ENCODE measurements at places on chromosomes 6 and 20. TPM values are rescaled to one million over a fixed set of nuclear protein-coding genes. Genes with fewer than 3 reads are reported as not detected.

PNPLA1 gene
- not detected for total RNA-seq

ACTR5 gene
- total RNA-seq, result 7.3 TPM

PSORS1C2 gene
- total RNA-seq, result not detected

ADIG gene
- total RNA-seq, result not detected

PROKR2 gene
- total RNA-seq, result not detected

PHACTR3 gene
- total RNA-seq, result not detected

DNA sequence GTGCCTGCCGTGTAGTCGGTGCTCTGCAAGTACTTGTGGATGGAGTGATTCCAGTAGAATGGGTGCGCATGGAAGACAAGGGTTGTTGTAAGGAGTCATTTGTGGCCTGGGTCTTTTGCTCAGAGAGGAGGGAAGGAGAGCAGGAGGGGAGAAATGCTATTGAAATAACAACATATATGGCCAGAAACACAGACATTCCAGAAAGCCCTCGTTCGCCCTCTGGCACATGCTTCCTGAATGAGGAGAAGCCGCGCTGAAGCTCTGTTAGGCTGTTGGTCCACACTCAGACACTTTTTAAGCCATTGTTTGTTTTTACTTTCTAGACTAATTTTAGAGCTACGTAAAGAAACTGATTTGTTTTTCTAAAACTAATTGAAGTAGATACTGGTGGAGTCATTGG, 107.4 kb downstream of the RPP40 start:
- H3K27ac ChIP-seq, result no peak overlapping the region
- no peak overlapping the region for H3K4me3 ChIP-seq
- peaks cover 3% of the 10 kb centered on the region for H3K4me1 ChIP-seq
- no peak for DNase-seq
- peaks cover 55% of the 10 kb centered on the region for H3K36me3 ChIP-seq

DNA sequence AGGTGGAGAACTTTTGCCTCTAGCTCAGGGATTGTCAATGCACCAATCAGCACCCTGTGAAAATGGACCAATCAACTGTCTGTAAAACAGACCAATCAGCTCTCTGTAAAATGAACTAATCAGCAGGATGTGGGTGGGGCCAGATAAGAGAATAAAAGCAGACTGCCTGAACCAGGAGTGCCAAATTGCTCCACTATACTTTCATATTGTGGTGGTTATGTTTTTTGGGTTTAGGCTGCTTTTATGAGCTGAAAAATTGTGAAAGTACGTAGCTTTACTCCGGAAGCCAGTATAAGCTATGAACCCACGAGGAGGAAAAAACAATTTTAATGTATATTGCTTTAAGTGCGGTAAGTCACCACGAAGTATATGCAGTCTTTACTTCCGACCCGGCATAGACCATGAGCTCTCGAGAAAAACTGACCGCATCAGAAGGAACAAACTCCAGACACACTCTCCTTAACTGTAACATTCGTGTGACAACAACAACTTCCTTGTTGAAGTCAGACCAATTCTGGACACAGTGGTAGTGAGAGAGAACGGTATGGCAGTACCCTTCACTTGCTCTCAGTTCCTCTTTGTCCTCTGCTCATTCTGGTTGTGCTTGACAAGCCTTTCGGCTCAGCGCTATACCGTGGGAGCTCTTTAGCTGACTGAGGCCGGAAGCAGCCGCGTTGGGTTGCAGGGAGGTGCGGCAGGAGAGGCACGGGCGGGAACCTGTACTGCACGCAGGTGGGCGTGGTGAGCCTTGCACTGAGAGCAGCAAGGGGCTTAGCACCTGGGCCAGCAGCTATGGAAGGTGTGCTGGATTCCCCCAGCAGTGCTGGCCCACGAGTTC, 81.9 kb upstream of the E2F3 start:
- peaks cover 14% of the 10 kb centered on the region for H3K4me1 ChIP-seq
- peak overlapping the region; percentile 81 for H3K4me3 ChIP-seq
- H3K27me3 ChIP-seq, result no peaks in the 10 kb centered on the region
- peak overlapping the region; percentile 96 for H3K27ac ChIP-seq

DNA sequence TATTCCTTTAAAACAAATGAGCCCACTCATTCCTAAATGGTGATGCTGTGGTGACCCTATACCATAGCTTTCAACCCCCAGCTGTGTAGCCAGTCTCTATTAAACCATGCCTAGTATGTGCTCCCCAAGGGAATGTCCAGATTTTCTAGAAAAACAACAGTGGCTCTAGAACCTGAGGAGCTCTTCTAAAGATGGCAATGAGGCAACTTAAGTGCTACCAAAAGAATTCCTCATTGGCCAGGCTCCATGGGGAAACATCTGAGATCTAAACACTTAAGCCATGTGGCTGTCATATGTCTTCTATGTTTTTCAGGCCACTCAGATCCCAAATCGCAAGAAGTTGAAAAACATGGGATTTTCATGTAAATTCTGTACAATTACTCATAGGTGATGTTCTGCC, 191.0 kb downstream of the TPBG start:
- no peaks in the 10 kb centered on the region for H3K27me3 ChIP-seq
- H3K4me1 ChIP-seq, result no peaks in the 10 kb centered on the region
- H3K4me3 ChIP-seq, result no peak overlapping the region
- DNase-seq, result no peak
- no peaks in the 10 kb centered on the region for H3K36me3 ChIP-seq

DNA sequence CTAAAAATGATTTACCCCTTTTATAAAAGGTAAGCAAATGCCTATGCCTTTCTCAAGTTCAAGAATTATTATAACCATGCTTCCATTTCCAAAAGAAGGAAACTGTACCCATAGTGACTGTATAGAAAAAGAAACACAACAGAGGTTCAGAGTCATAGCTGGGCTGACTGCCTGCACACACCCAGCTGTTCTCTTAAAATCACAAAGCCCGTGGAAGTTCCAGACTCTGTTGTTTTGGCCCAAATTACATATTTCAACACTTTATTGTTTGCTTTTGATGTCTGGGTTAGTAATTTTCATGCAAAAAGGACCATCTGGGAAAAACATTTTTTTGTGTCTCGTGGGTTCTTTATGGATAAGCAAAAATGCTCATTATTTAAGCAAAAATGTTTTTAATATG, 99.2 kb downstream of the LCA5 start:
- no peak for DNase-seq
- H3K27me3 ChIP-seq, result peaks cover 6% of the 10 kb centered on the region
- H3K4me1 ChIP-seq, result no peaks in the 10 kb centered on the region
- no peak overlapping the region for H3K4me3 ChIP-seq

GRCh38 chr20:38065764-38066375, 32.3 kb downstream of the RPRD1B start:
- no peak overlapping the region for H3K27ac ChIP-seq
- H3K36me3 ChIP-seq, result peaks cover 38% of the 10 kb centered on the region
- no peak for DNase-seq
- H3K4me3 ChIP-seq, result no peak overlapping the region
- no peaks in the 10 kb centered on the region for H3K4me1 ChIP-seq
- no peaks in the 10 kb centered on the region for H3K27me3 ChIP-seq

DNA sequence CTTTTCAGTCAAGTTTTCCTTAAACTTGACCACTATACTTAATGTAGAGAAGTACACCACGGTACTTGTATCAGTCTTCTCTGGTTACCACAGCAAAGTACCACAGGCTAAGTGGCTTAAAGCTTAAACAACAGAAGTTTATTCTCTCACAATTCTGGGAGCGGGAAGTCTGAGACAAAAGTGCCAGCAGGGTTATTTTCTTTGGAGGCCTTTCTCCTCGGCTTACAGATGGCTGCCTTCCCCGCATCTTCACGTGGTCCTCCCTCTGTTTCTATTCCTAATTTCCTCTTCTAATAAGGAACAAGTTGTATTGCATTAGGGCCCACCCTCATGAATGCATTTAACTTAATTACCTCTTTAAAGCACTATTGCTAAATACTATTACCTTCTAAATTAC, 258.0 kb downstream of the PLCB1 start:
- peaks cover 7% of the 10 kb centered on the region for H3K4me1 ChIP-seq
- no peaks in the 10 kb centered on the region for H3K27me3 ChIP-seq
- DNase-seq, result no peak
- H3K27ac ChIP-seq, result no peak overlapping the region
- H3K36me3 ChIP-seq, result no peaks in the 10 kb centered on the region

DNA sequence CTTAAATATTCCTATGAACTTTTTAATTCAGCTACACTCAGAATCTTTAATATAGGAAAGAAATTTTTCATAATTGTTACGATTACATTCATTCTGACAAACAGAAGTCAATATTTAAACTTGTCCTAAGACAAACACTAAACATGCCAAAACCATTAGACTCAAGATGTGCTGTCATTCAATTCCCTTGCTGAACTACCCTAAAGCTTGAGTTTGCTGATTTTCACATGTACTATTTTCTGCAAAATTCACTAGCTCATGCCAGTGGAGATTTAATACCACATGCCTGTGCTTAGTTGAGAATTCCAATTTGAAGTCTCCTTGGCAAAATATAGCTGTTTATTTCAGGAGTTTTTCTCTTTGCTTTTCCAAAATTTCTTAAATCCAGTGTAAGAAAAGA, 448.0 kb downstream of the COL12A1 start:
- H3K36me3 ChIP-seq, result no peaks in the 10 kb centered on the region
- no peaks in the 10 kb centered on the region for H3K27me3 ChIP-seq
